ENCODE measurements at places on chromosomes 16 and 17.

GRCh38 chr17:50977487-50978159 is 111.5 kb upstream of the TOB1 start:
- DNase-seq, result no peak

DNA sequence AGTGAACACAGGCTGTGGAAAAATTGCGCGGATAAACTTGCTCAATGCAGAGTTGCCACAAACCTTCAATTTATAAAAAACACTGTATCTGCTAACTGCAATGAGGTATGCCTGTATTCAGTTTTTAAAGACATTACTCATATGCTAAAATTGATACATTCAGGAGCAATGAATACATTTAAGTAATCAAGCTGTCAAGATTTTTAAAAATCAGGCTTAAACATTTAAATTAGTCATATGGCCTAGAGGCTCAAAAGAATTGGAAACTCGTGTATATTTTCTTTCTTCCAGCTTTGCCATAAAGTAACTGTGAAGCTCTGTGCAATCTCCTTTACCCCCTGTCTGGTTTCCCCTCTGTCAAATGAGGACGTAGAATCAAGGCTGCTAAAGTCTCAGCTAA is 4.1 kb downstream of the SYNRG start:
- no peak for DNase-seq

- no peak for DNase-seq
Measured at GRCh38 chr17:187130-187529, 5.7 kb upstream of the DOC2B start.

- DNase-seq, result no peak
Measured at GRCh38 chr16:53832896-53833544, 129.1 kb downstream of the FTO start.

GRCh38 chr17:75875182-75875939 is 3.0 kb downstream of the TRIM47 start:
- no peak for DNase-seq

DNA sequence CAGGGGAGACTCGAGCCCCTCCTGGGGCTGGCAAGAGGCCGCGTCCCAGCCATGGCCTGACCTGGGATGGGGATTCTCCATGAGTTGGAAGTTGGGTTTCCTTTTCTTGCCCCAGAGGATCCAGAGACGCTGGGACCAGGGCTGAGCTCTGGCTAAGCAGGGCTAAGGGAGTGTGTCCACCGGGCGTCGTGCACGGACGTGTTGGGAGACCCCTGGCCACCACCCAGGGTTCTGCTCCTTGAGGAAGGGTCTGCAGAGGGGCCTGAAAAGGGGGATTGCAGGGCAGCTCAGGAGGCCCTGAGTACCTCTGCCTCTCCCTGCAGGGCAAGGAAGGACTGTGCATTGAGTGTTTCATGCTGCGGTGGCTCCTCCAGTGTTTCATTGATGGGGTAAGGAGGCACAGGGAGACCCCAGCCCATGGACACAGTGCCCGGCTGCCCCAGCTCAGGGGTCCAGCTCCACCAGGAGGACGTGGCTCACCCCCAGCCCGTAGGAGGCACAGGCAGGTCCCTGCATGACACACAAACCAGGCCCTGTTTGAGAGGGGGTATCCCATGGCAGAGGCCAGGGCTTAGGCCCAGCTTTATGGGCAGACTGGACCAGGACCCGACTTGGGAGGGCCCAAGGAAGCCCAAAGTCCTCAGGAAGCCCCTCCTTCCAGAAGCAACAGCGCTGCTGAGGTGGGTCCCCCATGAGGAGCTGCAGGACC is 47.5 kb downstream of the USP22 start:
- no peak for DNase-seq

DNA sequence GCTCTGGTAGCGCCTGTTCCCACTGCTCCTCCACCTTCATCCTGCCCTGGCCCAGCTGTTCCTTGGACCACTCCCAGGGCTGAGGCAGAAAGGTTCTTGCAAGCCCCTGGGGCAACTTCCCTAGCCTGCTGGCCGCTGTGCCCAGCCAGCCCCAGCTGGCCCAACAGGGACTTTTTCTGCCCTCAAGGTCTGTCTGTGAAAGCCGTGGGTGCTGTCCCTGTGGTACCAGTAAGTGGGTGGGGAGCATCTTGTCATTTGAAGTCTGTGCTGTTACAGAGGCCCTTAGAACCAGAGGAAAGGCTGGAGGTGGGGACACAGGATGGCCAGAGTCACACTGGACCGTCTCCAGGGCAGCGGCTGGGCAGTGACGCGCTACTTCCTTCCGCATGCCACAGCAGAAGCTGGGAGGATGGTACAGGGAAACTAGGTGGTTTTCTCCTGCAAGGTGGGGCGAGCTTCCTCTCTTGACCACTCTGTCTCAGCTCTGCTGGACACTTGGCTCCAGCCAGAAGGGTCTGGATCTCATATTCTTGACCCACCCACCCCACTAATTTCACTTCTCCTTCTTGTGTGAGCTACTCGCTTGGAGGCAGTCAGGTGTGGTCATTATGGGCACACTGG is 87.8 kb downstream of the PLCG2 start:
- DNase-seq, result no peak

DNA sequence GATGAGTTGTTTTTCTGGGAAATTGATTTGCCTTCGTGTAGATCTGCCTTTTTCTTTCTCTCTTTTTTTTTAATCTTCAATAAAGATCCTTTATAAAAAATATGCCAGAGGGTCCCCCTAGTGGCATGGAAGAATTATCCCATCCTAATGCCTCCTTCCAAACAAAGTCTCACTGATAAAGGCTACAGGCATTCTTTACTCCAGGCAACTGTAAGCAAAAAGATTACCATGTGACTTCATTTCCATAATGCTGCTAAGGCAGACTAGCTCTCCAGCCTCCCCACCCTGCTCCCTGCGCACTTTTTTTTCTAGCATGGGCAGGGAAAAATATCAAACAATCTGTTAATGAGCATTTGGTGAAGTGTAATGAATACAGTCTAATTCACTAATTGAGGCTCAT is 220.2 kb upstream of the CDH8 start:
- no peak for DNase-seq

DNA sequence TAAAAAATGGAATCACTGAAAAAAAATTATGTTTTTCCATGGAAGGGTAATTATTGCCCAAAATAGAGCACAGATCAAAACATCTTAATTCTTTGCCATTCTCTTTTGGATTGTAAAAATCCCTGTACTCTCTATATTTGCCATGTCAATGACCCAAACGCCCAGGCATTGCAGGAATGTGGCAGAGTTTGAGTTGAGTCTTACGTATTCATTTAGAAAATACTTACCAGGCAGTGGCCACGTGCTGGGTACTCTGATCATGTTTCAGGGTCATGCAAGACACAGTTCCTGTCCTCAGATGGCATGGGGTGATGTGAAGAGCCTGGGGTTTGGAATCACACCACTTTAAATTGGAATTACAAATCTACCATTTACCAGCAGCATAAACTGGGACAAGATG is 267.7 kb downstream of the ABCC12 start:
- DNase-seq, result no peak

- no peak for DNase-seq
Measured at GRCh38 chr17:50278526-50279180, 4.4 kb downstream of the TMEM92 start.
